ENCODE measurements at places on chromosomes 2 and 18. TPM values are rescaled to one million over a fixed set of nuclear protein-coding genes. Genes with fewer than 3 reads are reported as not detected.

The GPR39 gene
- polyA plus RNA-seq = not detected

The GALNT5 gene
- polyA plus RNA-seq = not detected

- DNase-seq = no peak
- H3K27ac ChIP-seq = no peak overlapping the region
- H3K4me1 ChIP-seq = peaks cover 61% of the 10 kb centered on the region
- no peak overlapping the region for H3K4me3 ChIP-seq
- H3K36me3 ChIP-seq = no peaks in the 10 kb centered on the region
Observed at GRCh38 chr2:239292959-239293774, 107.7 kb downstream of the HDAC4 start.

DNA sequence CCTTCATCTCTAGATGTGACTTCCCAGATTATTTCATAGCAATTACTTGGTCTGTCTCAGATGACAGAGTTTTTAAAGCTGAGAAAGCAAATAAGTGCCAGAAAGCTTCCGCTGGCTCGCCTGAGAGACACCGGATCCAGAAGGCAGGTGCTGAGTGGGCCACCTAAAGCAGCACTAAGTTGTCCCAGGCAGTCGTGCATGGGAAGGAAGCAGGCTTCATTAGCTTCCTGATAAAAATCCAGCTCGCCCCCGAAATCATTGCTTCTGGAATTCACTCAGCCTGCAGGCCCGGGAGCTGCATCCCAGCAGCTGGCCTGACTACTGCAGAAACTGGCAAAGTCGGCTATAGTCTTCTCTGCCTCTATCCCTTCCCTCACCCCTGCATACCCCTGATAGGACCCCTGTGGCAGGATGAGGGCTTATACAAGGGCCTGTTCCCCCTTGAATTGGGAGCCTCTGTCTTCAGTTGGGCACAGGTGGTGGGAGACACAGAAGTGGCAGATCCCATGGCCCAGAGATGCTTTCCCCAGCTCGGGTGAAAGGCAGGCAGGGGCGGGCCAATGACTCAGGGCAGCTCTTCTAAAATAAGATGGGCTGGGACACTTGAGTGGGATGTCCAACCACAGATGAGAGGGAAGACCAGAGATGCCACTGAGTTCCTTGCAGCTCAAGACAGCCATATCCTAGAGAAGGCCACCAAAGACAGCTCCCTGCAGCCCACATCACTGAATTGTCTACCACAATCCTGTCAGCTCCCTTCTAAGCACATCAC, 262.4 kb upstream of the PKDCC start:
- no peaks in the 10 kb centered on the region for H3K4me1 ChIP-seq
- no peak overlapping the region for H3K27ac ChIP-seq
- no peaks in the 10 kb centered on the region for H3K36me3 ChIP-seq
- DNase-seq = no peak
- H3K27me3 ChIP-seq = peaks cover 28% of the 10 kb centered on the region

GRCh38 chr2:239258248-239258647, 142.6 kb downstream of the HDAC4 start:
- no peak overlapping the region for H3K27ac ChIP-seq
- no peak for DNase-seq
- peaks cover 17% of the 10 kb centered on the region for H3K36me3 ChIP-seq
- H3K27me3 ChIP-seq = peaks cover 80% of the 10 kb centered on the region
- H3K4me3 ChIP-seq = no peak overlapping the region
- H3K4me1 ChIP-seq = peaks cover 58% of the 10 kb centered on the region

GRCh38 chr2:217010173-217010572, 150.3 kb upstream of the TNP1 start:
- no peak overlapping the region for H3K27ac ChIP-seq
- no peaks in the 10 kb centered on the region for H3K36me3 ChIP-seq
- H3K4me3 ChIP-seq = no peak overlapping the region
- H3K4me1 ChIP-seq = peaks cover 3% of the 10 kb centered on the region

DNA sequence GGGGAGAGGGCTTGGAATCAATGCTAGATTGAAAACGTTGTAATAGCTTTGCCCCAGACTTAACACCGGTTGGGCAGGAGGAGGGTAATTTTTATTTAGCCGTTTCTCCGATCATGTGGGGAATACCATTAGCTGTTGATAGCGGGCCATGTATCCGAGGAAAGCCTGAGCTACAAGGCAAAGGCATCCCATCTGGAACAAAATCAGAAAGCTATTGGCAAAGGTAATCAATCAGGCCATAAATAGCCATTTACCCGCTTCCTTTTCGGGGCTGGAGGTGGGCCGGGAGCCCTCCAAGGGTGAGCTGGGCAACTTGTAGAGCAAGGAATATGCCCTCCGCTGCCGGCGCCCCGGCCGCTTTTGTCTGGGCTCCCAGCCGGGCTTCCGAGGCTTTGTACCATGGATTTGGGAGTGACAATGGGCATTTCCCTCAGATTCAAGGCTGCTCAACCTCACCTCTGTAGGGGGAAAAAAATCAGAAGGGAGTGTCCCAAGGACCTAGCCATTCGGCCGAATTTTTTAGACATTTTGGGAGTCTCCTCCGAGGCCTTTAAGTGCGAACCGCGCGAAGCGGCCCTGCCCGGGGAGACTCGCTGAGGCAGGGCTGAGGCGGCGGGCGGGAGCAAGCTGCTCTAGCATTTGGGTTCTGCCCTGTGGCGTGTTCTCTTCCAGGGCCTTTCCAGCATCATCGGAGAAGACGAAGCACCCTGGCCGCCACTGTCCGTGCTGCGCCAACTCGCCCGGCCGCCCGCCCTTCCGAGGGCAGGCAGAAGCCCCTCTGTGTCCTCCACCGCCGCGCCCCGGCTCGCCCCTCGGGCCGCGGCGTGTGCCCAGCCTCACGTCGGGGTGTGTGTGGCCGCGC, 1.1 kb upstream of the HOXD9 start:
- H3K4me1 ChIP-seq = peaks cover 11% of the 10 kb centered on the region
- no peak overlapping the region for H3K27ac ChIP-seq
- H3K36me3 ChIP-seq = peaks cover 22% of the 10 kb centered on the region
- DNase-seq = no peak
- peaks cover 81% of the 10 kb centered on the region for H3K27me3 ChIP-seq

Measured in naive B cell (primary cell).